ENCODE measurements at places on chromosomes 7 and 10.

DNA sequence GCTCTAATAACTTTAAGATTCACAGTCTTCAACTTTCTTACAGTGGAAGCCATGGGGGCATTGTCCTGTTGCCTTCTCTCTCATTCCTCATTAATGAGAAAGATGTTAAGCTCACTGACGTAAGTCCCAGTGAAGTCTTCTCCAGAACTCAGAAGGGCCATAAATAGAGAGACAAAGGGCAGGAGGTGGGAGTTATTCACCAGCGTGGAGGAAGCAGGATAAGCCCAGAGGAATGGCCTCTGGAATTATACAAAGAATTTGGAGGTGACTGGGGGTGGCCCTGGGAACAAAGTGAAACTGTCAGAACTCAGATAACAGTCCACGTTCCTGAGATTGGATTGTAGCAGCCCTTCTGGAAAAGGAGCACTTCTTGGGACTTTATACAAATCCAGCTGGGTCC is 52.4 kb downstream of the SORBS1 start:
- DNase-seq, result no peak

- no peak for DNase-seq
Observed at GRCh38 chr7:24739306-24739705, 18.0 kb downstream of the GSDME start.

DNA sequence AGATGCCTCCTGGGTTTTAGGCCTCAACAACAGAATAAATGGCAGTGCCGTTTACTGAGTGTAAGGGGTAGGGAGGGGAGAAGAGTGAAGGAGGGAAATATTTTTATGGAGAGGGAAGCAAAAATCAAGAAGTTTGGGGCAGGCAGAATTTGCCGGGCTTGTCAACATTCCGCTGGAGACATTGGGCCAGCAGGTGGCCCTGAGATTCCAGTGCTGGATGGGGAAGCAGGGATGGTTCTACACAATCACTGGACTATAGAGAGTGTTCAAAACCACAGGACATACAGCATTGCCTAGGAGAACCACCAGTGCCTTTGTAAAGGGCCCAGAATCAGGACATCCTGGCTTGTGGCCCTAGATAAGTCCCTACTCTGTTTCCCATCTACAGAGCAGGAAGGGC is 598.6 kb upstream of the MGMT start:
- no peak for DNase-seq

DNA sequence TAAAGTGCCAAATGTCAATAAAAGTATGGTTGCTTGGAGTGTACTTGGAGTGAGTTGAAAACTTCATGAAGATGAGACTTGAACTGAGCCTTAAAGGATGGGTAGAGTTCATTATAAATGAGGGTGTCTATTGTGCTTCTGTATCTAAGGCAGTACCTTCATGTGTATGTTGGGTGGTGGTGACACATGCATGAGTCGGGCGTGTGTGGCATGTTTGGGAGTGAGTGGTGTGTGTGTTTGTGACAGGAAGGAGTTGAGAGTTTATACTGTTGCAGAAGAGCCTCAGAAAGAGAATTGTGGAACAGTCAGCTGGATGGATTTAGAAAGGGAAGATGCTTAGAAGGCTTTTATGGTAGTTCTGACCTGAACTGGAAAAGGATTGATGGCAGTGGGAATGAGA is 6.0 kb upstream of the ZRANB1 start:
- no peak for DNase-seq

GRCh38 chr7:20240080-20240926 is 23.1 kb upstream of the MACC1 start:
- DNase-seq, result no peak

DNA sequence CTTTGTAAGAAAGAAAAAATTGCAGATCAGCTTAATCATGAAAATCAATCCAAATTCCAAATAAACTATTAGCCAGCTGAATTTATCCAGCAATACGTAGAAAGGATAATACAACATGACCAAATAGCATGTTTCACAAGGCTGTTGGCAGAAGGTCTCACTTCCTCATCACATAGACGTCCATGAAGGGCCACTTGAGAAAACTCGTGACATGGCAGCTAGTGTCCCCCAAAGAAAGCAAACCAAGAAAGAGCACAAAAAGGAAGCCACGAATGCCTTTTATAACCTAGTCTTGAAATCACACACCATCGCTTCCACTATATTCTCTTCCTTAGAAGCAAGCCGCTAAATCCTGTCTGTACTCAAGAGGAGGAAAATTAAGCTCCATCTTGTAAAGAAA is 105.6 kb upstream of the NRBF2 start:
- DNase-seq, result no peak

GRCh38 chr10:132551093-132551807 is 13.7 kb downstream of the INPP5A start:
- no peak for DNase-seq

DNA sequence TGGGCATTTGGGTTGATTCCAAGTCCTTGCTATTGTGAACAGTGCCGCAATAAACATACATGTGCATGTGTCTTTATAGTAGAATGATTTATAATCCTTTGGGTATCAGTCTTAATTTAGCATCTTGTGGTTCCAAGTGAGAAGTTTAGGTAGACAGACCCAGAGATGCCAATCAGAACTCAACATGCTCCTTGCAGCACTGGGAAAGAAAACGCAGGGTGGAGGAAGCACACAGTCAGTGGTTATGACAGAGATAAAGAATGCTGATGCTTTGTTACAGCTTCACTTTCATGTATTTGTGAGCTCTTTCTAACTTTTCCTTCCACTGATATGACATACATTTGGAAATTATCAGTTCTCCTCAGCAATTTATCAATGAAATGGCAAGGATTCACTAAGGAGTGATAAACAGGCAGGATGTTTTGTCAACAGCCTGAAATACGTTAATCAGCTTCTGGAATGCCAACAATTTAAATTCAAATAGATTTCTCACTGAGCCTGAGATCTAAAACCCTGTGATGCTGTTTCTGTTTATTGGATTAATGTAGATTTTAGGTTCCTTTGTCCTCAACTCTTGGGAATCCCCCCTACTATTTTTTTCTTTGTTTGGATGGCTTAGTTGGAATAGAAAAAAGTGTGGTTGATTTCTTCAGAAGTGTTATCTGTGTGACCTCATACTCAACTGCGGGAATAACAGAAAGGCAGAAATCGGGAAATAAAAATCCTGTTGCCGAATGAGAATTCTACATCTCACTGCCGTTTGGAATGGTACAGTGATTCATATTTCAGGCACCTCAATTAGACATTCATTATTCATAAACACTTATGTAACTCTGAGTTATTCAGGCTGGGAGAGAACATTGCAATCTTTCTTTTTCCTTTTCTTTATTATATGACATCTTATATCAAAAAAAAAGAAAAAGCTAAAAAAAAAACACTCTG is 675.0 kb downstream of the CNTNAP2 start:
- no peak for DNase-seq

- peak; percentile 78 for DNase-seq
Observed at GRCh38 chr10:95295031-95295755, 4.4 kb upstream of the PDLIM1 start.

- DNase-seq, result no peak
Observed at GRCh38 chr10:7626283-7626682, 40.5 kb downstream of the ITIH5 start.

- DNase-seq, result no peak
Observed at GRCh38 chr10:73964743-73965142, 33.2 kb upstream of the VCL start.

GRCh38 chr7:91533996-91534395 is 269.8 kb downstream of the FZD1 start:
- no peak for DNase-seq

DNA sequence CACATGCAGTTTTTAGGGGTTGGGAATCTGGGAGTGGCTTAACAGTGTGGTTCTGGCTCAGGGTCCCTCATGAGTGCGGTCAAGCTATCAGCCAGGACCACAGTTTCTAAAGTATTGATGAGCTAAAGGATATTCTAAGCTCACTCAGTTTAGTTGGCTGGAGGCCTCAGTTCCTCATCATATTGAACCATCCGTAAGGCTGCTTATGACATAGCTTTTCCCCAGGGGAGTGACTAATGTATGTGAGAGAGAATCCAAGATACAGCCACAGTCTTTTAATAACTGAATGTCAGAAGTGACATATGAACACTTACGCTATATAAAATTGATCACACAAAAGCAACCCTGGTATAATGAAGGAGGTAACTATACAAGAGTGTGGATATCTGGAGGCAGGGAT is 245.3 kb downstream of the POLR1F start:
- no peak for DNase-seq

GRCh38 chr10:92131275-92131820 is 159.5 kb downstream of the CPEB3 start:
- DNase-seq, result no peak

DNA sequence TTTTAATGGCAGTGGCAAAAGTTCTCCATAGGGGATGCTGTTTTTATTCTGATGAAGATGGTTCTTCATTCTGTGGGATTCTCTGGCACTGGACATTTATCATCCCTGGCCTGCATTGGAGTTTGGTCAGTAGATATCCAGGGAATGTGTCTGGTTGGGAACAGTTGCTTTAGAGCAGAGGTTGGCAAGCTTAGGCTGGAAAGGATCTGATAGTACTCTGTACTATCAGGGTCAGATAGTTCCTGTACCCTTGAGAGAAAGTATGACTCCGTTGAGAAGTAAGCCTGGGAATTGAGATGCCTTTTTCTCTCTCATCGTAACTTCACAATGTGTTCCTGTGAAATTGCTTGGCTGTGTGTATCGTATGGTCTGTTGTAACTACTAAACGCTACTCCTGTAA is 244.1 kb downstream of the POLR1F start:
- DNase-seq, result no peak

DNA sequence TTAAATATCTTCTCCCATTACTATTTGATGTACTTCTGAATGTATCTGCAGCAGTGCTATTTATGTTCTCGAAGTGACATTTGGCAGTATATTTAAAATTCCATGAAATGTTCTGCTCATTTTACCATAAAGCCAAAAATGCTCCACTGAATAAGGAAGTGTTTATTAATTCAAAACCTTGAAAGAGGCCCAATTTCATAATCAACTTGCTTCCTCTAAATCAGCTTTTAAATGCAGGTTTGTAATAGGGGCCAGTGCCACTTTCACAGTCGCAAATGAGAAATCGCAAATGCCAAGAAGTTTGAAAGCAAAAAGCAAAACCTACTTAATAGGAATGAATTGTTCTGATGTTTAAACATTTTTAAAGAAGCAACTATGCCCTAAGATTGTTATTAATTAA is 11.4 kb downstream of the NHLRC2 start:
- DNase-seq, result no peak

DNA sequence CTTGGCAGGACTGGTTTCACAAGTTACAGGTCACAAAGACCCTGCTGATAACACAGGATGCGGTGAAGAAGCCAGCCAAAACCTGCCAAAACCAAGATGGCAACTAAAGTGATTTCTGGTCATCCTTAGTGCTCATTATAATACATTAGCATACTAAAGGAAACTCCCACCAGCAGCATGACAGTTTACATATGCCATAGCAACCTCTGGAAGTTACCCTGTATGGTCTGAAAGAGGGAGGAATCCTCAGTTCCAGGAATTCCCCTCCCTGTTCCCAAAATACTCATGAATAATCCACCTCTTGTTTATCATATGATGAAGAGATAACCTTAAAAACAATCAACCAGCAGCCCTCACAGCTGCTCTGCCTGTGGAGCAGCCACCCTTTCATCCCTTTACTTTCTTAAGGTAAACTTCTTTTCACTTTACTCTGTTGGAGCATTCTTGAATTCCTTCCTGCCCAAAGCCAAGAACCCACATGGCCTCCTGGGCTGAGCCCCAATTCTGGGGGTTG is 21.9 kb downstream of the DPY19L1 start:
- DNase-seq, result no peak

DNA sequence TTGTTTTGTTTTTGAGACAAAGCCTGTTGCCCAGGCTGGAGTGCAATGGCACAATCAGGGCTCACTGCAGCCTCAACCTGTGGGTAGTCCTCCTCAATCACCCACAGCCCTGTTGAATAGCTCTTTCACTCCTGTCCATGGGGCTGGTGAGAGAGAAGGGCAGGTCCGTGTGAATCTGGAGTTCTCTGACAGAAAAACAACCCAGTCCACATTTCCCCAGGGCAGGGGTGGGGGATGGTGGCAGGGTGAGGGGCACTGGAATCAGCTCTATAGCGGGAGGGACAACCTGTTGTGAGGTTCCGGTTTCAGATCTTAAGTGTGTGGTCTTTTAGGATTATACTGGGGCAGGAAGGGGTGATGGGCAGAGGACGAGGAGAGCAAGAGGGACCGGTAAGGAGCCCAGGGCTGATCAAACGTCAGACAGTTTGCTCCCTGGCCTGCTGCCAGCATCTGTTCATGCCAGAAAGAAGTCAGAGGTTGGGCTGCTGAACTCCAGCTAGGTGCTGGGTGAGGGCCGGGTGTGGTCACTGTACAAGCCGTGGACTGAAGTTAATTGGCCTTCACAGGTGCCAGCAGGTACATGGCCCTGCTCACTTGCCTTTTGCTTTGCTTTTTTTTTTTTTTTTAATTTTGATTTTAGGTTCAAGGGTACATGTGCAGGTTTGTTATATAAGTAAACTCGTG is 33.2 kb upstream of the MKRN1 start:
- DNase-seq, result no peak

- no peak for DNase-seq
Observed at GRCh38 chr10:77236700-77237099, 400.9 kb downstream of the KCNMA1 start.

DNA sequence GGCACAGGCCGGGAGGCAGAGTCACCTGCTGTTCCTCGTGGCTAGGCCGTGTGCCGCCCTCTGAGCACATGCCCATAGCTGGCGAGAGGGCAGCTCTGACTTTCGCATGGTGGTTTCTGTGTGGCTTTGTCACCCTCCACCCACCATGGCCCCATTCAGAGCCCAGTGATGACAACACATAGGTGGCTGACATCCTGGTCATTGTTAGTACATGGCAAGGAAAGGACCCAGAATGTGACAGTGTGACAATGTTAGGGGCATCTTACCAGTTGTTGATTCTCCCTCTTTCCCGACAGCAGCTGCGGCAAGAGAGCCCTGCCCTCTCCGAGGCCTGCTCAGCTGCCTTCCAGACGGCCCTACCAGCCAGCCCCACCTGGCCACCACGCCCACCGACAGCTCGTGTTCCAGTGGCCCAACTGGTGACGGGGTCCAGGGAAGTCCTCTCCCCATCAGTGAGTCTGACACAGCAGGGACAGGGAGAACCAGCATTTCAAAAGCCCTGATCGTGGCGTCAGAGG is 52.2 kb downstream of the ZNF467 start:
- DNase-seq, result no peak

- no peak for DNase-seq
Observed at GRCh38 chr7:39005036-39005435, 27.3 kb downstream of the POU6F2 start.

DNA sequence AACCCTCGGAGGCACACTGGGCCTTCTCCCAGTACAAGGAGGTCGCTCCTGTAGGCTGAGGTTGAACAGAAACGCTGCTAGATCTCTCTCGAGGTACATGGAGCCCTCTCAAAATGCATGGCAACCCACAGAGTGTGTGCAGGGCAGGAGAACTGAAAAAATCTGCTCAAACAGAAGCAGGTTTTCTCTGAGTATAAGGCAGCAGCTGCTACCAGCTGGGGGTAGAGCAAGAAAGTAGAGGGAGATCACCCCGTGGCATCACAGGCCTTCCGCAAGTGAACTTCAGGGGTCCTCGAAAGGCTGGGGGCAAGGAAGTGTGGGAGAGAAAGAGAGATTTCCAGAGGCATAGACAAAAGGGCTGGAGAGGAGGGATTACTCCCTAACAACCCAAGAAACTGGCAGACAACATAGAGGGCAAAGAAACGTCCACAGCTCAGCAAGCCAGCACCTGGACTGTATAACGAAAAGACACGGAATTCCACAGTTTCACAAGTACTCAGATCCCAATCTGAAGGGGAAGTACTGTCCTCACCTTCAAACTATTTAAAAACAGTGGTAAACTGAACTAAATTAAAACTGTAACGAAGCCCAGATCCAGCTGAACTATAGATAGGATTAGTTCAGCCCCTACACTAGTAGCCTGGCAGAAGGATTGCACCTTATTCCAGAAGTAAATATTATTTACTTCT is 299.2 kb downstream of the IPMK start:
- DNase-seq, result no peak
